ENCODE measurements at places on chromosomes 3 and 15.

DNA sequence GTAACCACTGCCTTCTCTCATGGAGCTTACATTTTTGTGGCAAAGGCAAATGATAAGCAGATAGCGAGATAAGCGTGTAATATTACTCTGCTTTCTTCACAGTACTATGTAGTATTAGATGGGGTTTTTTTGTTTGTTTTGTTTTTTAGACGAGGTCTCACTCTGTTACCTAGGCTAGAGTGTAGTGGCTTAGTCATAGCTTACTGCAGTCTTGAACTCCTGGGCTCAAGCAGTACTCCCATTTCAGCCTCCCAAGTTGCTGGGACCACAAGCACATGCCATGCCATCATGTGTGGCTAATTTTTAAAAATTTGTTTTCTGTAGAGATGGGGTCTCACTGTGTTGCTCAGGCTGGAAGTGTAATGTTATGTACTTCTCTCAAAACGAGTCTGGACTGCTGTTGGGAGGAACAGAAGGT is 22.9 kb downstream of the MBNL1 start:
- no peak for DNase-seq

DNA sequence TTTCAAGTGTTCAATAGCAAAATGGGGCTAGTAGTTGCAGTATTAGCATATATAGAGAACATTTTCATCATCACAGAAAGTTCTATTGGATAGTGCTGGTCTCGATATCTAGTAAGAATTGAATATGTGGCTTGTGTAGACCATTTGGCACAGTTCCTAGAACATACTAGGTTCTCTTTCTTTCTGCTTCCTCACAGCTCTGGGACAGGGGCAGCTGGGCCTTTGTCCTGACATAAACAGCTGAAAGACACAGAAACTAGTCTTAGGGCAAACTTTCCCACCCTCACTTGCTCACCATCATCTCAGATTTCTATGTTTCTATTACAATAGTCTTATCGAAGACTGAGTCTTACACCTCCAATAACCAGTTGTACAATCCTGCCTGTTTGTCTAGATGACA is 63.7 kb upstream of the DLG1 start:
- DNase-seq = no peak

DNA sequence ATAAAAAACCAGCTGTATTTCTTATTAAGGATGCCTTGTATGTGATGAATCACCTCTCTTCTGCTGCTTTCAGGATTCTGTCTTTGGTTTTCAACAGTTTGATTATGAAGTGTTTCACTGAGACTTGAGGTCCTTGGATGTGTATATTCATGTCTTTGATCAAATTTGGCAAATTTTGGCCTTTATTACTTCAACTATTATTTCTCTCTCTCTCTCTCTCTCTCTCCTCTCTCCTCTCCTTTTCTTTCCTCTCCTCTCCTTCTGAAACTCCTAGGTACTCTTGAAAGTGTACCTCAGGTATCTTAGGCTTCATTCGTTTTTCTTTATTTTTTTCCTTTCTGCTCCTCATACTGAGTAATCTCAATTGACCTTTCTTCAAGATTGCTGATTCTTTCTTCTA is 43.3 kb downstream of the LSM3 start:
- no peak for DNase-seq

- no peak for DNase-seq
These were observed 164.3 kb downstream of the OCA2 start for GRCh38 chr15:27934782-27935181.

DNA sequence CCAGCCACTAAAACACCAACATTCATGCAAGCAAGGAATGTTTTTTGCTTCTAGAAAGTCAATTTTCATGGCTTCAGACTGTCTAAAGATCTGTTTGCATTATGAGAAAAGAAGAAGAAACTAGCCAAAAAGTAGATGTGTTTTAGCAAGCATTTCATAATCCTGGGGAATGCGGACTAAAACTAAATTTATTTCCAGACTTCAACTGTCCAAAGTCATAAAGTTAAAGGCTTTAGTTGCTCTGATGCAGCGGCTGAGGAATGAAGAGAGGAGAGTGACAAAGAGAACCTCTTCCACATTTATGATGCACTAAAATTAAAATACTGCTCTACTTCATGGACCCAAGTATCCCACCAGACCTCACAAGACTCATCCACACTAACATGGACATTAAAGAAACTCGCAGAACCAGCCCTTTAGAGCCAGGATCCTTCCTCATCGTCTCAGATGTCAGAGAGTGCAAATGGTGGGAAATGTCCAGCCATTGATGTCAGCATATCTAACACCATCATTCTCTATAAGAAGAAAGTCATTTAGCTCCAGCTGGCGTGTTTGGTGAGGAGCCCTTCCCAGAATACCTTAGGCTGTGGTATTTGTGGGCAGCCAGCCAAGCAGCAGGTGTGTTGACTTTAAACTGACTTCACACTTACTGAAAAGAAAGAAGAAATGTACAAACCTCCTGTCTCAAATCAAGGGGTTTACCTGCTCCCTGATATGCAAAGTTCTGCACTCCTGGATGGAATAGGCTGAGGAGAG is 17.4 kb downstream of the FYCO1 start:
- DNase-seq = no peak
